Activated naive CD4-positive, alpha-beta T cell treated with anti-CD3 and anti-CD28 coated beads, Interleukin-2, amount 50 U/mL, for 16 hours (primary cell): ENCODE measurements at places on chromosomes 2 and 18.

GRCh38 chr2:167336213-167336612, 447.9 kb downstream of the XIRP2 start:
- DNase-seq: no peak

DNA sequence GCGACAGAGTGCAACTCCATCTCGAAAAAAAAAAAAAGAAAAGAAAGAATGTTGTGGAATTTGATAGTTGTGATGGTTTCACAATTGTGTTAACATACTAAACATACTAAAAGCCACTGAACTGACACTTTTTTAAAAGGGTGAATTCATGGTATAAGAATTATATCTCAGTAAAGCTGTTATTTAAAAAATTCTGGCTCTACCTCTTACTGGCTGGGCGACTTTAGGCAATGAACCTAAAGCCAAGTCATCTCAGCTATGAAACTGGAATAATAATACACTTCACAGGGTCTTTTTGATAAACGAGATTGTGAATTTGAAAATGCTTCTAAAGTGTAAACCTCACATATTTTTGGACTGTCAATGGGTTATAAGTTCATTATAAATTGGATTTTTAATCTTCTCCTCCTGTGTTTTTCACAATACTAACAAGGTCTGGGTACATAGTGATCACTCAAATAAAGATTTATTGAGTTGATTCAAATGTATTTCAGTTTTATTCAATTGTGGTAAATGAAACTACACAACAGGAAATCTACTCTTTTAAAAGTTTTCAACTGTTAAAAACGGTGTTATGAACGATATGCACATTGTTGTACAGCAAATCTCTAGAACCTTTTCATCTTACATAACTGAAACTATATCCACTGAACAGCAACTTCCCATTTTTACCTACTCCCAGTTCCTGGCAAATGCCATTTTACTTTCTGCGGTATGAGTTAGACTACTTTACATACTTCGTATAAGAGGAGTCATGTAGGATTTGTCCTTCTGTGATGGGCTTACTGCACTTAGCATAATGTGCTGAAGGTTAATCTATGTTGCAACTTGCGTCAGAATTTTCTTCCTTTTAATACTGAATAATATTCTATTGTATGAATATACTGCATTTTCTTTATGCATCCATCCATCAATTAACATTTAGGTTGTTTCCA, 43.0 kb upstream of the GTF2A1L start:
- no peak for DNase-seq

DNA sequence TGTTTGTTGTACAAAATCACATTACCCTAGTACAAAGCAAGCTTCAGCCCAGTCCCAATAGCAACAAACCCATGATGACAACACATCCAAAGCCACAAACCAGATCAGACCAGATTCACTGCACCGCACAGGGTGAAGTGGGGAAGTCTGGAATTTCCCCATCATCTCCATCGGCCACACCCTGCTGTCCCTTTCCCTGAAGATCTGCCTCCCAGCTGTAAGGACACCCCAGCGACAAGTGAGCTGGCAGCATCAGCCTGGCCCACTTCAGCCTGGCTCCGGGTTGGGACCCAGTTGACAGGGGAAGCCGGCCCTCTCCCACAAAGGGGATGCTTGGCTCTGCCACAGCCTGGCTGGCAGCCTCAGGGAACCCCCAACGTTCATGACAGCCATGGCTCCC, 207.6 kb downstream of the MGAT5 start:
- no peak for DNase-seq

DNA sequence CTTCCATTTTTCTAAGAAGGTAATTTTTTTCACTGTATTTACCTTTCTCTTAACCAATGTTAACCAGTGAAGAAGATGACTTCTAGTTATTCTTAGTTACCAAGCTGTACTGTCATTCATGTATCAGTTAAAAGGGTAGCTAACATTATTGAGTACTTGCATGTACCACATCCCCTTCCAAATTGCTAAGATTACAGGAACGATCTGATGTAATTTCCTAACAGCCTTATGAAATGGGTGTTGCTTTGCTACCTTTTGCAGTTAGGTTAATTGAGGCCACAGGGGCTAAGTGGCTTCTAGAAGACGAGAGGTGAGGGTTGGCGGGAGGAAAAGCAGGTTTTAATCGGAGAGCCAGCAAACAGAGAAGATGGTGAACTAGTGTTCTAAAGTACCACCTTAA, 1.8 kb upstream of the SULT6B1 start:
- no peak for DNase-seq
